SK-N-SH (cell line): ENCODE measurements at places on chromosomes 7 and 10. TPM values are rescaled to one million over a fixed set of nuclear protein-coding genes. Genes with fewer than 3 reads are reported as not detected.
A peak's percentile ranks its signal among the peaks of the same experiment; 100 is the strongest.

NME8 gene
- polyA plus RNA-seq: not detected in 2 replicates

GRCh38 chr7:99409192-99409572, 413 bp downstream of the BUD31 start:
- H3K36me3 ChIP-seq: peaks cover 38% of the 10 kb centered on the region
- peak overlapping the region; percentile 85 for H3K4me3 ChIP-seq
- peaks cover 27% of the 10 kb centered on the region for H3K4me1 ChIP-seq

AASS gene
- polyA plus RNA-seq: 0.92 and 1.2 TPM in 2 replicates

- no peaks in the 10 kb centered on the region for H3K36me3 ChIP-seq
- peak overlapping the region; percentile 14; the same call in 1 of the 2 replicates for H3K4me3 ChIP-seq
- DNase-seq: peak; percentile 48
- H3K4me1 ChIP-seq: no peaks in the 10 kb centered on the region; the same call in 1 of the 2 replicates
- no peaks in the 10 kb centered on the region for H3K27me3 ChIP-seq
Observed at GRCh38 chr10:30820261-30820991, 190.9 kb upstream of the LYZL2 start.

GRCh38 chr7:93862651-93863050, 27.9 kb downstream of the TFPI2 start:
- H3K36me3 ChIP-seq: no peaks in the 10 kb centered on the region
- H3K27ac ChIP-seq: no peak overlapping the region
- H3K4me1 ChIP-seq: no peaks in the 10 kb centered on the region
- H3K4me3 ChIP-seq: no peak overlapping the region
- no peaks in the 10 kb centered on the region for H3K27me3 ChIP-seq

GRCh38 chr7:101554584-101555268, 74.4 kb downstream of the MYL10 start:
- no peak for DNase-seq
- no peaks in the 10 kb centered on the region for H3K4me1 ChIP-seq
- H3K4me3 ChIP-seq: no peak overlapping the region
- peaks cover 19% of the 10 kb centered on the region for H3K27me3 ChIP-seq
- no peaks in the 10 kb centered on the region for H3K36me3 ChIP-seq

- H3K36me3 ChIP-seq: peaks cover 4% of the 10 kb centered on the region
- H3K27me3 ChIP-seq: peaks cover 8% of the 10 kb centered on the region; the same call in 1 of the 2 replicates
- no peak for DNase-seq
- peaks cover 4% of the 10 kb centered on the region for H3K4me1 ChIP-seq
Observed at GRCh38 chr7:140479739-140480084, 407 bp upstream of the MKRN1 start.

DNA sequence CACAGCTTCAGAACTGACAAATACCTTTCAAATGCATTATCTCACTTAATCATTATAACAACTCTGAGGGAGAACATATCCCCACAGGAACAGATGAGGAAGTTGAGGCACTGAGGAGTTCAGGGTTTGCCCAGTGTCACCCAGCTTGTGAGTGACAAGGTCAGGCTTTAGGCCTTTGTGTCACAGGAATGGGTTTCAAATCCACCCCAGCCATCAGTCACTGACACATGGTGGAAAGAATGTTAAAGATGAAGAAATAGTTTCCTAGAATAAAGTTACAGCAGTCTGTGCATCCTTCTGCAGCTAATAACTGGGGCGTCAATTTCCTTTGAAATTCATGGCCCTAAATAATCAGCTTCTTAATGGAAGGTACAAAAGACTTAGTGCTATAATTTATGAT, 37.8 kb downstream of the SGCE start:
- H3K27me3 ChIP-seq: no peaks in the 10 kb centered on the region
- DNase-seq: no peak
- no peak overlapping the region for H3K27ac ChIP-seq
- H3K4me1 ChIP-seq: peaks cover 14% of the 10 kb centered on the region

DNA sequence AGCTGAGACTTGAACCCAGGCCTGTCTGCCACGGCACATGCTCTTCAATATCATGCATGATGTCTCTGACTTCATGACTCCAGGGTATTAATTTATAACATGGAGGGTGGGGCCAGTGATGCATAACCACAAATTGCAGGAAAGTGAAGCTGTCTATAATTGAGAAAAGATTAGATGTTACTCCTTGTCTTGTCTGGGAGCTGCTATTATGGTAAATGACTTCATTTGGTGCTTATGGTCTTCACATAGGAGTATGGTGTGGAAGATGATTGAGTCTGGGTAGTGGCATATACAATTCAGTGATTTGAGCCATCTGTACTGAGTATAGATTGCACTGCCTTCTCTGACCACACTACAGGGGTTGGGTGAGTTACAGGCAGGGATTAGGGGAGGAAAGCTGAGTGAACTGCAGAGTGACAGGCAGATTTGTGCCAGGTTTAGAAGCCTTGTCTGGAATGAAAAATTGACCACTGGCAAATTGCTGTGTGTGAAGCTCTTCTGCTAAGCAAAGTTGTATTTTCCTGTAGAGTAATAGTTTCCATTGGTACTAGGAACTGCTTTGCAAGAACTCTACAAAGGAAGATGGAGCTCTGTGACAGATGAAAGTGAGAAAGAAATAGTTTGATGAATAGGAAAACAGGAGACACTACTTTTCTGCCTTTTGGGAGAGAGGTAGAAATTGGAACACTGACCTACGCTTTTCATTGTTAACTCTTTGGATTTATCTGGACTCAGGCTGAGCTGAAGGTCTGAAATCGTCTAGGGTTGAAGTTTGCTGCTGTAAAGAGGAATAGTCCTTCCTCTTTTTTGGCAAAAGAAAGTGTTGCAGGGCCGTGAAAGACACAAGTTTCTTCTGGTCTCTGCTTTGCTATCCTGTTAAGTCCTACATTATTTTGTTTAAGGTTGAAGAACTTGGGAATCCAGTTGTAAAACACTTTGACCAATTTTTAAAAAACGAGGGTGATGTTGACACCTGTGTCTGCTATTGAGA, 2.7 kb downstream of the SND1 start:
- peaks cover 23% of the 10 kb centered on the region for H3K36me3 ChIP-seq
- peaks cover 21% of the 10 kb centered on the region for H3K4me1 ChIP-seq
- no peak for DNase-seq
- no peak overlapping the region for H3K27ac ChIP-seq
- H3K4me3 ChIP-seq: no peak overlapping the region; the same call in 1 of the 2 replicates
- H3K27me3 ChIP-seq: no peaks in the 10 kb centered on the region

DNA sequence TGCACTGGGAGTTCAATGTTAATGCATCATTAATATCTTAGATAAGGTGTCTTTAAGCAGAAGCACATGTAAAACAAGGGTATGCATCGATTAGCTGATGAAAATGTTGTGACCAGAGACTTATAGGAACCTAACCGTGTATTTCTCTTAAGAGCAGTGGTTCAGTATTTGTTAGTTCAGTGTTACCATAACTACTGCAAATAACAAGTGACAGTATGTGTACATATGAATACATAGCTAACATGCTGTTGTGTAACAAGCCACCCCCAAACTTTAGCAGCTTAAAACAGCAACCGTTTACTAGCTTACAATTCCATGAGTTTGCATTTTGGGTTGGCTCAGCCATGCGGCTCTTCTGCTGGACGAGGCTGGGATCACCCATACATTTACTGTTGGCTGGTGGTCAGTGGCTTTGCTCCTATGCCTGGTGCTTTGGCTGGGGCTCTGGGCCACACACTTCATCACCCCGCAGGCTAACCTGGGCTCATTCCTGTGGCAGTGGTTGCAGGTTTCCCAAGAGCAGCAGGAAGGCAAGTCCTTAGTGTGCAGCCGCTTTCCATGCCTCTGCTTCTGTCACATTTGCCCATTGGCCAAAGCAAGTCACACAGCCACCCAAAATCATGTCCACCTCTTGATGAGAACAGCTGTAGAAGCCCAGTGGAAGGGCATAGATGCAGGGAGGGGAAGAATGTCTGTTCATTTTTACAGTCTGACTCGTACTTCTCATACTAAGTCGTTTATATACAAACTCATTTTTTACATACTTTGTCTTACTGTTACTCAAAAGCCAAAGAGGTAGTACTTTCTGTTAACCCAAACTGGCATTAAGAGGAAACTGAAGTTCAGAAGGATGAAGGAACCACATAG, 103.3 kb upstream of the GATA3 start:
- H3K36me3 ChIP-seq: no peaks in the 10 kb centered on the region
- no peak overlapping the region for H3K4me3 ChIP-seq
- H3K27me3 ChIP-seq: no peaks in the 10 kb centered on the region
- no peak overlapping the region for H3K27ac ChIP-seq
- H3K4me1 ChIP-seq: peaks cover 25% of the 10 kb centered on the region; the same call in 1 of the 2 replicates

- H3K36me3 ChIP-seq: no peaks in the 10 kb centered on the region
- DNase-seq: no peak
- H3K27ac ChIP-seq: peak overlapping the region; percentile 15; the same call in 1 of the 2 replicates
- no peak overlapping the region for H3K4me3 ChIP-seq
- no peaks in the 10 kb centered on the region for H3K4me1 ChIP-seq
- no peaks in the 10 kb centered on the region; the same call in 1 of the 2 replicates for H3K27me3 ChIP-seq
Observed at GRCh38 chr7:143988976-143989745, 11.0 kb upstream of the OR6B1 start.

UCN3 gene
- not detected in 2 replicates for polyA plus RNA-seq

DNA sequence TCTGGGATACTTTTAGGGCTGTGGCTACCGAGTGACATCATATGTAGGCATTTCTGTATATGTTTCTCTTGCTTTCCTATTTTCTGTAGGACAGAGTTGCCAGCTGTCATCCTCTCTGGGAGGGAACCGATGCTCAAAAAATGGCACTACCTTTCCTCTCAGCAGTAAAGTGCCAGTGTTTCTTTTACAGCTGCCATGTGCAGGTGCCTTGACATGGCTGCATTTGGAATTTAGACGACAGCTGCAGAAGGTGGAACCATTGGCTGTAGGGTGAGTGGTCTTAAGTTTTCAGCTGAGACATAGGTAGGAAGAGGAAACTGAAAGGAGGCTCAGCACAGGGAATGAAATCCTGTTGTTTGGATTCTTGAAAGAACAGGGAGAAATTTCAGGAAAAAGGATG, 20.2 kb upstream of the RPA3 start:
- H3K4me3 ChIP-seq: no peak overlapping the region
- no peak overlapping the region for H3K27ac ChIP-seq
- DNase-seq: no peak
- no peaks in the 10 kb centered on the region for H3K27me3 ChIP-seq

GRCh38 chr7:136064081-136064480, 86.9 kb upstream of the MTPN start:
- no peak overlapping the region for H3K4me3 ChIP-seq
- H3K36me3 ChIP-seq: no peaks in the 10 kb centered on the region
- H3K4me1 ChIP-seq: peaks cover 2% of the 10 kb centered on the region; the same call in 1 of the 2 replicates
- H3K27ac ChIP-seq: no peak overlapping the region
- H3K27me3 ChIP-seq: no peaks in the 10 kb centered on the region

DNA sequence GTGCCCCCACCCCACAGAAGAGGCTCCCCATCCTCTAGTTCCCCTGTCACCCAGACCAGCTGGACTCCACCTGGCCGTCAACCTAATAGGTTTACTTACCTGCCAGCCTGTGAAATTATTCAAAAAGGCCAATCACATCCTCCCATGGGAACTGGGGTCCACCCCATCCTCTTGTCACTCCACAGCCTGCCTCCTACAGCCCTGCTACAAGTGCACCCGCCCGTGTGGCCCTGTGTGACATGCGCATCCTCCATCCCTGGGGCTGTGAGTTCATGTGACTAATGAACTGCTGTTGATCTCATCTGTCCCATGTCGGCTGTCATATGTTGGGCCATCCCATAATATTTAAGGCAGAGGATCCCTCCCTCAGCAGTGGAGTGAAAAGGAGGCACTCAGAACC, 39.4 kb downstream of the AOC1 start:
- H3K4me1 ChIP-seq: no peaks in the 10 kb centered on the region
- H3K27me3 ChIP-seq: no peaks in the 10 kb centered on the region
- no peak overlapping the region for H3K4me3 ChIP-seq

GRCh38 chr10:94363251-94363565, 469 bp upstream of the NOC3L start:
- no peaks in the 10 kb centered on the region for H3K27me3 ChIP-seq
- H3K27ac ChIP-seq: no peak overlapping the region
- peak overlapping the region; percentile 79 for H3K4me3 ChIP-seq
- peaks cover 4% of the 10 kb centered on the region for H3K36me3 ChIP-seq
- DNase-seq: no peak
- H3K4me1 ChIP-seq: peaks cover 10% of the 10 kb centered on the region

LRRC17 gene
- 101 and 138 TPM in 2 replicates for polyA plus RNA-seq
